ENCODE measurements at places on chromosomes 1 and 21. TPM values are rescaled to one million over a fixed set of nuclear protein-coding genes. Genes with fewer than 3 reads are reported as not detected.

S100A8 gene
- total RNA-seq, result not detected

ALPL gene
- not detected for total RNA-seq

ILF2 gene
- total RNA-seq, result 147 TPM

CRYBG2 gene
- 14.5 TPM for total RNA-seq

FAM110D gene
- not detected for total RNA-seq

All from placental epithelial cell (primary cell).